M059J (cell line): ENCODE measurements at places on chromosomes 4 and X. TPM values are rescaled to one million over a fixed set of nuclear protein-coding genes. Genes with fewer than 3 reads are reported as not detected.

CXorf65 gene
- total RNA-seq, result not detected in 2 replicates

WDR19 gene
- 11.5 and 12.5 TPM in 2 replicates for total RNA-seq

DNA sequence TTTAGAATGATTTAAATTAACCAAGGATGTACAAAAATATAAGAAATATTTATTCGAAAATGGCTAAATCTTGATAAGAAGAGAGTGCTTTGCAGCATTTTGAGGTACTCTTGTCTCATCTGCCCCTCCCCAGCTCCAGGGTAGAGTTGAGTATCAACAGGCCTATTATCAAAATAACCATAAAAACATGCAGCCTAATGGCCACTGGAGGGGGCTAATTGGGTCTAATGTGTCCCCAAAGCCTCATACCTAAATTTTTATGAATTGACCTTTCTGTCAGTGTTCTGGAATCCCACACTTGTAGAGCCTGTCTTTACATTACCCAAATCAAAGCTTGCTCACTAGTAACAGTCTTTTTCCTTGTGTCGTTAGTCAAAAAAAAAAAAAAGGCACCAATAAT is 544.9 kb upstream of the CPXCR1 start:
- DNase-seq, result no peak

- peak; percentile 71 for DNase-seq
Measured at GRCh38 chr4:86594559-86595425, 677 bp downstream of the PTPN13 start.

- DNase-seq, result peak; percentile 71
Measured at GRCh38 chrX:10579112-10580011, 41.0 kb downstream of the MID1 start.

GRCh38 chrX:22959204-22959920 is 40.4 kb upstream of the DDX53 start:
- no peak for DNase-seq

DNA sequence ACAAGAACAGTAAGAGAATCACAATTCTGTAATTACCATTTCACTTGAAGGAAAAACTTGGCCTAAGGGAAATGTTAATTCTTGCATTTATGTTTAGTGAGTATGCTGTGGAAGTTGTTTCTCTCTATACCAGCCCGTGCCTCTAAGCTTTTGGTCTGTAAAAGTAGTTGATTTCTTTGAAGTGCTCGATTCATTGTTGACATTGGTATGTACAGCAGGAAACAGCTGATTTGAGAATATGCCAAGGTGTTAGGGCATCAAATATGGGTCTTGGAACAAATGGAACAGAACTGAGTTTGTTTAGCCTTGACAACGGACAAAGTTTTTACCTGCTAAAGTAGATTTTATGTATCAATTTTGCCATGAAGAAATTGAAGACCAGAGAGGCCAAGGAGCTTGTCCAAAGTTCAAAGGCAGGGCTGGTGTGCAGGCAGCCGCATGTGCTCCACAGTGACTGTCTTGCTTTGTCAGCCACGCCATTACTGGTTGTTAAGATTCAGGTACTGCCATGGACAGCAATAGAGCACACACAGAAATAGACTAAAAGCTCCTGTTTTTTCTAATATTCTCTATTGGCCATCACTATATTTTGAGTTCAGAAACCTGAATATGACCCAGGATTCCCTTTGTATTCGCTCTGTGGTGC is 75.5 kb upstream of the TLR3 start:
- DNase-seq, result no peak

DNA sequence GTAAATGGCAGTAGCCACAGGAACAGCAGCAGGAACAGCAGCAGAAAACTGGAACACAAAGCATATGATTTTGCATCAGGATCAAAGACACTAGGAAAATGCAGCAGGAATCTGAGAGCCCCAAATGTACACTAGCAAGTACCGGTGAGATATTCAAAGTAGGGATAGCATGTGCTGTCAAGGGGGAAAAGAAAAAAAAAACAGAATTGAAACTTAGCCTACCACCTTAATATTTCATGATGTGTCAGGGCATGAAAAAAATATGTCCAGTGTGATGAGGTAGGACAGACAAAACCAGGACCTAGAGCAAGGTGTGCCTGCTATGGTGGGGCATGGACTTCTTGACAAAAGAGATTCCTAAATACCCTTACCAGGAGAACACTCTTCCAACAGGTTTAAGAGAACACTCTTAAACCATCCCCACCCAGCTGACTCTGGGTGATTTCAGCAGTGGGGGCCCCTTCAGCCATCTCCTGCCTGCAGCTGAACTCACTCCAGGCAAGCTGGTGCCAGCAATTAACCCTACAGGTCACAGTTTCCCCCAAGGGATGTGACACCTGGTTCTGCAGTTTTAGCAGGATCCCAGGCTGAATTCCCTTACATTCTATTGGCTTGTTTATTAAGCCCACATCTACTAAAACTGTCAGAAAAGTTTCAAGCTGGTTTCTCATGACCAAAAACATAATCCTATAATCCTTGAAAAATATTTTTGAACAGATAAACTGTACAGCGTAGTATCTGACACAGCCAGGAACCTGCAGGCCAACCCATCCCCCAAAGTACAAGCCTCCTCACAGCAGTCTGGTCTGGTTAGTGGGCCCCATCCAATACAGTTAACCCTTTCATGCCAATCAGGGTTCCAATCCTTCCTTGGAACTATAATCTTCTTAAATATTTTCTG is 62.9 kb upstream of the FMR1 start:
- no peak for DNase-seq

CCKAR gene
- 26.1 and 35.7 TPM in 2 replicates for total RNA-seq

DNA sequence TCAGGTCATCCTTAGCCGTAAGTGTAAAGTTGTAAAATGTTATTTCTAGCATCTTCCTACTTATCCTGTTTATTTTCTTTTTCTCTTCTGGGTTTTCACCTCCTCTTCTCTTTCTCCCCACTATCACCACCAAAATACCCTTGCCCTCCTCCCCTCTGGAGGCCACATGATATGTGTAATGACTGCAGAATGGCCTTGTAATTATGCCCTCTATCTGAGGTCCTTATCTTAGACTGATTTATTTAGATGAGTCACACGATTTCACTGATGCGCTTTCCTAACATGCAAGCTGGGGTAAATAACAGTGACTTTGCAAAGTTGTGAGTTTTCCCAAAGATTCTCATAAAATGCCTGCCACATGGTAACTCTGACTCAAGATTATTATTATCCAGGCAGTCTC is 231.8 kb upstream of the GPRIN3 start:
- peak; percentile 89 for DNase-seq

DNA sequence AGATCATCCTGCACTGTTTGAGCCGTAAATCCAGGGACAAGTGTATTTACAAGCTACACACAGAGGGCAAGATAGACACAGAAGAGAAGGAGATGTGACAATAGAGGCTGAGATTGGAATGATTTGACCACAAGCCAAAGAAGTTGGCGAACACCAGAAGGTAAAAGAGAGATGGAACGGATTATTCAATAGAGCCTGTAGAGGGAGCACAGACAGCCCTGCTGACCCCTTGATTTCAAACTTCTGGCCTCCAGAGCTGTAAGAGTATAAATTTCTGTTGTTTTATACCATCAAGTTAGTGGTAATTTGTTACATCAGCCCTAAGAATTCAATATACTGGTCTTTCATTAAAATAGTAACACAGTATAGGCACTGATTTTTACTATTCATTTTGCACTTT is 447.8 kb downstream of the FAT4 start:
- no peak for DNase-seq

MAGEA10 gene
- total RNA-seq, result 3.9 and 4.5 TPM in 2 replicates

- DNase-seq, result no peak
Measured at GRCh38 chr4:1400191-1400805, 5.9 kb downstream of the NKX1-1 start.

LRP2BP gene
- 0.07 and 0.34 TPM in 2 replicates for total RNA-seq

- DNase-seq, result no peak
Measured at GRCh38 chrX:20418379-20419150, 151.9 kb upstream of the RPS6KA3 start.

DNA sequence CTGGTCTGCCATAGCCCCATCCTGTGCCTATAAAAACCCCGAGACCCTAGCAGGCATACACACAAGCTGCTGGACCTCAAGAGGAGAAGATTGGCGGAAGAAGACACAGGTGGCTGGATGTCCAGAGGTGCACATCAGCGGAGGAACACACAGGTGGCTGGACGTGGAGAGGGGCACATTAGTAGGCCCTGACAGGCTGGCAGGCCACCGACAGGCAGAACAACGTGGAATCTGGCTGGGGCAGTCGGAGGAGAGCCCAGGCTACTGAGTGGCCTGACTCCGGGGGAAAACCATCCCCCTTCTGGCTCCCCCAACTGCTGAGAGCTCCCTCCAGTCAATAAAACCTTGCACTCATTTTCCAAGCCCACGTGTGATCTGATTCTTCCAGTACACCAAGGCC is 512.5 kb upstream of the AMOT start:
- no peak for DNase-seq

EDA gene
- total RNA-seq, result 0.30 TPM in 1 of 2 replicates, not detected in the other

PLAC8 gene
- total RNA-seq, result 122 and 240 TPM in 2 replicates

- DNase-seq, result no peak
Measured at GRCh38 chrX:125093852-125094251, 225.8 kb upstream of the TEX13C start.

GRCh38 chr4:118850488-118851173 is 14.7 kb upstream of the SEC24D start:
- peak; percentile 59 for DNase-seq

DNA sequence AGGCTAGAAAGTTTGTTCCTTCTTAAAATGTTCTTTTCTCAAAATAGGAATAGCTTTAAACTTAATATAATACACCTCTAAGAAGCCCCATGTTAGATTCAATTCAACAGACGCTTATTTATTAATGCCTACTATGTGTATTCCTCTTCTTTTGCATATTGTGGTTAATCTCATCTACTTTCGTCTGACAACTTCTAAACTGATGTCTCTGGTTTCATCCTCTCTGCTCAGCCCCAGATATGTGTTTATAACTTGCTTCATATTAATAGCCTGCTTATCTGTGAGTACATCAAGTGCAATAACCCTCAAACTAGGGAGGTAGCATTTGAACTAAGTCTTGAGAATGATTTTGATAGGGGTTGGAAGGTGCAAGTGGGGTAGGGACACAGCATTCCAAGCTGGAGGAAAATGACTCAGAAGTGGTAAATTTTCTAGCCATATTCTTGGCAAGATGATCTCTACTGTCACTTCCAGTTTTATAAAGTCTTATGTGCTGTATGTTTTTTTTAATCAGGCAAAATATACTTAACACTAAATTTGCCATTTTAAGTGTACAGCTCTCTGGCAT is 37.0 kb downstream of the STK26 start:
- peak; percentile 38 for DNase-seq

DNA sequence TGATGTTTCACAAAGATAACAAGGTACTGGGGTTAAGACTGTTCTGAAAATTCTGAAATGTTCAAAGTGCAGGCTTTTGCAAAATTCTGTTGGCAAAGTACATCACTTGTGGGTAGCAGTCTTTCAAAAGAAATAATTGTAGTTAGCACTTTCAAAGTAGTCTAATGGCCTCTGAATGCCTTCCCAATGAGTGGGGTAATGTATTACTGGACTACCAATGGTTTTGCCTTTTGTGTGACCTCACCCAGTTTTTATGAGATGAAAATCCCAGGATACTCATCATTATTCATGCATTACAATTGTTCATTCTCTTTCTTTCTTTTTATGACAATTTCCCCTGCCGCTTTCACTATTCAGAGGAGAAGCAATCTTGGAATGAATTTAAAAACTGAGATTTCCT is 686.1 kb downstream of the GLUD2 start:
- DNase-seq, result peak; percentile 4

DNA sequence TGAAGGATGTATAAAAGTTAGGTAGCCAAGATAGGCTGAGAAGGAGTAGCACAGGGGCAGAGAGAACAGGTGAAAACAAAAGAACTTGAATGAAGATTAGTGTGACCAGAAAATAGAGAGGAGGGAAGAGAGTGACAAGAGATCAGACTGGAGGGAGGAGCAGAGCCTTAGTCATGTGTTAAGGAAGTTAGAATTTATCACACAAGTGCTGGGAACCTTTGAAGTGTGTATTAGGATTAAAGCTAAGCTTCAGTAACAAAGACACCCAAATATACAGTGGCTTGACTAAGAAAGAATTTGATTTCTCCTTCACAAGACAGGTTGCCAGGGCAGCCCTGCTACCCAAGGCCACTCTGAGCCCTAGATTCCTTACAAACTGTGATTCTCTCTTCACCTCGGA is 10.7 kb upstream of the CCDC149 start:
- DNase-seq, result peak; percentile 20

DNA sequence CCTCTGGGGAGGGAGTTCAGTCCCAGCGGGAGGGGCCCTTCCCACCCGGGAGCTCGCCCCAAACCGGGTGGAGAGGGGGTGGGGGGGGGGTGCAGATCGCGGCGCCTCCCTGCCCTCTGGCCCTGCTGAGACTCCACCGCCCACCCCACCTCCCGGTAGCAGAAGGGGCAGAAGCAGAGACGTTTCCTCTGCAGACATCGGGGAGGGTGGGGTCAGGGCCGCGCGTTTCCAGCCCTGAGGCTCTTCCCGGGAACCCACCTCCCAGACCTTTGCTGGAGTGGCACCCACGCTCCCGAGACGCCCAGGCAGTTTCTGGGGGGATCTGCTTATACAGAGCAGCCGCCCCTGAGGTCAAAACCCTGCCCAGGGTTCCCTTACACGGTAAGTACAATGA is 30.2 kb downstream of the CPLX1 start:
- DNase-seq, result no peak

GRCh38 chrX:18995221-18995620 is 11.3 kb upstream of the PHKA2 start:
- DNase-seq, result peak; percentile 45

DNA sequence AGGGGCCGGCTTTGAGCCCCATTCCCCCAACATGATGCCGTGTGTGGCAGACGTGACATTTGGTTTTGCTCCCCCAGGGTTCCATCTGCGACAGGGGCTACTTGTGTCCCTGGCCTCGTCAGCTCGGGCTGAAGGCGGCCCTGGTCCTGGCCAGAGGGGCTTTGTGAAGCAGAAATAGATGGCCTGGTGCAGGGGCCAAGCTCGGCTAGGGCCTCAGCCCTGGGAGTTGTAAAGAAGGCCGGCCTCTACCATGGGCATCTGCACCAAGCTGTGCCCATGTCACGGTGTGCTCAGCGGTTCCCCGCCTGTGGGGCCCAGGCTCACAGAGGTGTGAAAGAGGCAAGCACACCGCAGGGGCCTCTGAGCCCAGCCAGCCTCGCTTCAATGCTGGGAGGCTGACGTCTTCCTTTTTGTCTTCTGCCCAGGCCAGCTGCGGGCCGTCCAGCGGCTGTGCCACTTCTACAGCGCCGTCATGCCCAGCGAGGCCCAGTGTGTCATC is 32.5 kb downstream of the SH3TC1 start:
- DNase-seq, result no peak

DNA sequence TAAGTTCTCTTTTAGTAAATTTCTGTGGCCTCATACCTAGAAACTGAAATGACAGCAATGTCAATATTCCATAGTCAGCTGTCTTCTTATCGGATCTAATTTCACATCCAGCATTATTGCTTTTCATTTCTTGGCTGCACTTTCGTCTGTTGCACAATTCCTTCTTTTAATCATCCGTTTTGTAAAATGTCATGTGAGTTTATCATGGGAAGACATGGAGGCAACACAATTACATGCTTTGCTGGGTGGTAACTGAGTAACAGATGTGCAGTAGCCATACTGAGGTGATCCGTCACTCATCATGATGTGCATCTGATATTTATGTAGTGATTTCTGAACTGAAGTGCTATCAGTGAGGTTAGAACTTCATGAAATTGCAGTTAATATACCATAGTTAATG is 68.3 kb upstream of the SLC7A11 start:
- no peak for DNase-seq
